ENCODE measurements at places on chromosomes 12 and 14.

DNA sequence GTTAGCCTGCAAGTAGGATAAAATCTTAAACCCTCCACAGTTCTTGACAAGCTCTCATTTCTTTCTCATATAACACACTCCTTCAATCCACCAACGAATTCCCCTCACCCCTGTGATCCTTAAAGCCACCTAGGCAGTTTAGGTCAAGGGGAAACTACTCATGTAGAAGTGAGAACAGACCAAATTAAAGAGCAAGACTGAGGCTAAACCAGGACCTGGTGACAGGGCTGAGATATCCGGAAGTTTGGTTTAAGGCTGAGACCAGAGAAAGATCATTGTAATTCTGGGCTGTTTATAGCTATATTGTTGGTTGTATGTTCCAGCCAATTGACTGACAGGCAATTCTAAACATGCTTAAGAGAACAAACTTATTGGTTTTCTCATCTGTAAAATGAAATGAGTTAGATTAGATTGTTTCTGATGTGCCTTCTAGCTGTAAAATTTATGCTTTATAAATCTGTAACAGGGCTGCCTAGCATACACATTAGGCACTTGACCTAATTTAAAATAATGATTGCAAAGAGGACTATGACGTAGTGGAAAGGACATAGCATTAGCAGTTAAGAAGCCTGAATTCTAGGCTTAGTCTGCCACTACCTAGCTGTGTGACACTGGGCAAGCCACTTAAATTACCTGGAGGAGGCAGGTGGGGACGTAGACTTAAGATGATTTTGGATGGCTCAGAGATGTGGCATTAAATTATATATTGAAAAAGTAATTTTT lies 53.9 kb upstream of the PTGR2 start:
- DNase-seq, result no peak

DNA sequence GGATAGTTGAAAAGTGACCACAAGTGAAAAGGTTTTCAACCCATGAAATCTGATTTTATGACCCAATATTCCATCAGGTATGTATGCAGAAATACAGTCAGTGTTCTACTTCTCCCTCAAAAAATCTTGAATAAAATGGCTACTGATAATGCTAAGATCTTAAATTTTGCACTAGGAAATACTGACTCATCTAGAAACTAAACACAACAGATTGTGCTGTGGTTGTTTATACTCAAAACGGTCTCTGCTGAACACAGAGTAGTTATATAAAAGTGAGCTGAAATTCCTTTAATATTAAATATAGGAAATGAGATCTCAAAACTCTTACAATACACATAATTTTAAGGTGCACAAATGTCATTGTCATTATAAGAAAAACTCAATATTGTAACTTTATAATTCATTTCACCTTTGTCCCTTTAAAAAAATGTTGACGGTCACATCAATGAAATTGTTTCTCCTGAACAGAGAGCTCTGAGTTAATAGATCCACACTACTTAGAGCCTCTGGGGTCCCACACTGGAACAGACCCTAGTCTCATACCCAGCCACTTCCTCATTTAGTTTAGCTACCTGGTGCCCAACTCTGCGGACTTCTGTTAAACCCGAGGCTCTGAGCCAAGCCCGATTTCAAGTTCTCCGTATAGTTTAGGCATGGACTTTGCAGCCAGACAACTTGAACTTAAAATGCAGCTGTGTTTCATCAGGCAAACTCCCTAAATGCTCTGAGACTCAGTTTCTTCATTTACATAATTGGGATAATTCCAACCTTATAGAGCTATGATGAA lies 9.3 kb downstream of the COCH start:
- no peak for DNase-seq

DNA sequence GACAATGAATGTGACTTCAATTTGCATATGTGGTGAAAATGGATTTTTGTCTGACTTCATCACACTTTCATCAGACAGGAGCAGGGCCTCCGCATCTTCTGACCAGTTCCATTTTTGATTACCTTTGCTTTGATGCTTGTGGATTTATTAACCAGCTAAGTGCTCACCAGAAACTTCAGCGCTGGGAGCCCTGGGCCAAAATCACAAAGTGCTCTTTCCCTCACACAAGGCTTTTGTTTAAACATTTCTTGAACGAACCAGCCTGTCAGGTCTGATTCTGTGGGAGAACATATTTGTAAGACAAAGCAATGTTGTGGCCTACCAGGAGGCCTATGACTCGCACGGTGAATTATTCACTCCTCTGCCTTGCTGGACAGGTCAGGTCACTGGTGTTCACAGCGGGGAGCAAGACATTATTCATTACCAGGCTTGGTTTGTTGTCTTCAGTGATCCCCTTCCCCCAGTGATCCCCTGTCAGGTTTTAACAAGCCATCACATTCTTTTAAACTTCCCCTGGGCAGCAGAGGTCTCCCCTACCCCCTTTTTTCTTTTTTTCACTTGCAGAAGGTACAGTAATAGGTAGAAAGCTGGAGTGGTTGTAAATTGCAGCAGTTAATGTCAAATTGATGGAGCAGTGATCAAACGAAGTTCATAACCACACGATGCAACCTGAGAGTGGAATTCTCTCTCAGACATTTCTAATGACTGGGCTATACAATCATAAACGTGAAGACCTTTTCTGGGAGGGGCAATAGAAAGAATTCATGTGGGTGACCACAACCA lies 167.5 kb upstream of the PRICKLE1 start:
- DNase-seq, result no peak

- no peak for DNase-seq
Observed at GRCh38 chr12:103114296-103115055, 157.0 kb downstream of the ASCL1 start.

- DNase-seq, result no peak
Observed at GRCh38 chr12:42237853-42238239, 202 bp downstream of the YAF2 start.

- no peak for DNase-seq
Observed at GRCh38 chr12:94092516-94093241, 55.7 kb upstream of the PLXNC1 start.

- no peak for DNase-seq
Observed at GRCh38 chr14:90511795-90512328, 115.0 kb downstream of the CALM1 start.

DNA sequence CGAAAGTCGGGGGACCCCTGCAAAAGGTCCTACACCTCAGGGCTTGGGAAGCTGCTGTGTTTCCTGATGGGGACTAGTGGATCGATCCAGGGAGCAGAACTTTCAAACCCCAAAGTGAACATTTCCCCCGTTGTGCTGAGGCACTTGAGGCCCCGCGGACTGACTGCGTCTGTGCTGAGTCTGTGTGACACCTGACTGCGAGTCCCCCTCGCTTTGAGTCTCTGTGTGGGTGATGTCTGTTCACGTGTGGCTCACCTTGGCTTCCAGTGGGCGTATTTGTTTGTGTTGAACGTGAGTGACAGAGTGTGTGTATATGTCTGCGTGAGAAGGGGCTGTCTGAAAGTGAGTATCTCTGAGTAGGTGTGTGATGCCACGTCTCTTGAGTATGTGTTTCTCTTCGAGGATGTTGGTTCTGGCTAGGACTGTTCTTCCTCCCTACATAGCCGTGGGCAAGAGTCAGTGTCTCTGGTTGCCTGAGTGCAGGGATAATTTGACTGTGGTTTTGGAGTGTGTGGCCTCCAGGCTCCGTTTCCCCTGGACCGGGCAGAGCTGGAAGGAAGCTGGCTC lies 1.3 kb downstream of the TEAD4 start:
- no peak for DNase-seq

DNA sequence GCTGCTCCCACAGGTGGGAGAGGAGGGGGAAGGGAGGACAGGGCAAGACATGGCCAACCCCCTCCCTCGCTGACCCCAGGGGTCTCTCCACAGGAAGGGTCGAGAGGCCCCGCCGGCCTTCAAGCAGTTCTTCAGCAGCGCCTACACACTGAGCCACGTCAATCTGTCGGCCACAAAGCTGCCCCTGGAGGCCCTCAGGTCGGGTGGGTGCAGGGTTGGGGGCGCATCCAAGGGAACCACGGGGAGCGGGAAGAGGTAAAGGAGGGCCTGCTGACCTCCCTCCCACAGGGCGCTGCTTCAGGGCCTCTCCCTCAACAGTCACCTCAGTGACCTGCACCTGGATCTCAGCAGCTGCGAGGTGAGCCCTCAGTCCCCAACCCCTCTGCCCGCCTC lies 6.1 kb downstream of the CARMIL3 start:
- DNase-seq, result no peak

DNA sequence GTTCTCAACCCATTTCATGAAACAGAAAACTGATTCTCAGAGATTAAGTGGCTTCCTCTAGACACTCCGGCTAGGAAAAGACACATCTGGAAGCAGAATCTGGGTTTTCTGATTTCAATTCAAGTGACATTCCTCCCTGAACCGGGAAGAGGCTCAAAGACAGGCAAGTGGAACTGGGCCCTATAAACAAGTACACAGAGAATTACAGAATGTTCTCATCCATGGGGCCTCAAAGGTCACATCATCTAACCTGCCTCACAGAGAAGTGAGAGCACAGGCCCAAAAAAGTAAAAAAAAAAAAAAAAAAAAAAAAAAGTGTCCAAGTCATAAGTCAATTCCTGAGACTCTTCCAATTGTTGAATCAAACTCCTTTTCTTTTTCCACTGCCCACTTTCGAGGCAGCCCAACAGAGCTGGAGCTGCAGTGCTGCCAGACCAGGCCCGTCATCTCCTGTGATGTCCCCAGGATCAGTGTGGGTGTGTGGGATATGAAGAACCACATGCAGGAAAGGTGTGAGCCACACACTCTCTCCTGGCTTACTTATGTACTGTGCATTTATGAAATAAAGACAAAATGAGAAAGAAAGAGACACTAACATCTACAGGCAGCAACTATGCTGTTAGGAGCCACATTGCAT lies 2.8 kb upstream of the KRT1 start:
- DNase-seq, result no peak

- no peak for DNase-seq
Observed at GRCh38 chr12:12901158-12901791, 9.9 kb downstream of the GPRC5A start.

- DNase-seq, result no peak
Observed at GRCh38 chr14:99853206-99853605, 60.0 kb downstream of the EML1 start.

DNA sequence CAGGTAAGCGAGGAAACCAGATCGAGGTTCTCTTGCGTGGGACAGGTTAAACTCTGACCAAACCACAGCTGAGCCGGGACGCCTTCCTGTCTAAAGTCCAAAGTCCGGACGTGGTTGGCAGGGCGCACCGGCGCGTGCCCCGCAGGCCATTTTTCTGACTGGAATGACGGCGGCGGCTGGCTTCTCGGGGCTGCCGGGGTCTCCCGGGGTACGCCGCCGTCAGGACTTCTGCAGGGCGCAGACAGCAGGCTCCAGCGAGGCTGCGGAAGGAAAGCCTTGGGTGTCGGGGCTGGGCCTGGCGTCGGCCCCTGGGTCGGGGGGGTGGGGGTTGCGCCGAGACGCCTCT lies 32.8 kb downstream of the MIA2 start:
- no peak for DNase-seq

DNA sequence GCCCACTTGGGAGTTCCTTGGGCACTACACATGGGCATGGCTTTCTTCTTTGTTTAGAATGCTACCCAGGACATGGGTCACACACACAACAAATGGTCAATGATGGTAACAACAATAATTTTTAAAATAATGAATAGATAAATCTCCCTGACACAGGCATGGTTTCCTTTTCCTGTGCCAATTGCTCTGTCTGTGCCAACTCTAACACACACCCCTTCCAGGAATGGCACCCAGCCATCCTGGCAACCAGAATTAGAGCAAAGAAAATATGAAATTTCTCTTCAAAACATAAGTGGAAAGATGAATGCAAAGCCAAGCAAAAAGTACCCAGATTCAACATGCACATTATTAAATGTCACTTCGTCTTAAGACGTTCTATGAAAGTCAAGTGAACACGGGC lies 104.9 kb upstream of the SOX5 start:
- DNase-seq, result no peak

All from effector CD4-positive, alpha-beta T cell (primary cell).